Right renal pelvis (tissue), 4 donors: ENCODE measurements at places on chromosomes 5 and 9.

- DNase-seq: peak; percentile 40
Observed at GRCh38 chr9:92276331-92277032, 17.0 kb downstream of the IARS1 start.

- no peak for DNase-seq
Observed at GRCh38 chr5:123093111-123093600, 4.1 kb downstream of the PRDM6 start.

- DNase-seq: no peak
Observed at GRCh38 chr5:126052120-126052519, 371.1 kb upstream of the GRAMD2B start.

DNA sequence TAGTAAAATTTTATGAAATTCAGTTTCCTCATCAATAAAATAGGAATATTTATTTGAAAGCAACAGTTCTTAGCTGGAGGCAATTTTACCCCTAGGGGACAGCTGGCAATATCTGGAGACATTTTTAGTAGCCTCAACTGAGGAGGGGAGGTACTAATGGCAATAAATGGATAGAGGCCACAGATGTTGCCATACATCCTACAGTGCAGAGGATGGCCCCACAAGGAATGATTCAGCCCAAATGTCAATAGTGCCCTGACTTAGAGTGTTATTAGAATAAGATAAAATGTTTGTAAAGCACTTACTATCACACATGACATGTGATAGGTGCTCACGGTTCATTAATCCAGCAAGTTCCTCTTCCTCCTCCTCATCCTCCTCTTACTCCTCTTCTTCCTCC, 293.6 kb downstream of the KCTD16 start:
- DNase-seq: no peak

DNA sequence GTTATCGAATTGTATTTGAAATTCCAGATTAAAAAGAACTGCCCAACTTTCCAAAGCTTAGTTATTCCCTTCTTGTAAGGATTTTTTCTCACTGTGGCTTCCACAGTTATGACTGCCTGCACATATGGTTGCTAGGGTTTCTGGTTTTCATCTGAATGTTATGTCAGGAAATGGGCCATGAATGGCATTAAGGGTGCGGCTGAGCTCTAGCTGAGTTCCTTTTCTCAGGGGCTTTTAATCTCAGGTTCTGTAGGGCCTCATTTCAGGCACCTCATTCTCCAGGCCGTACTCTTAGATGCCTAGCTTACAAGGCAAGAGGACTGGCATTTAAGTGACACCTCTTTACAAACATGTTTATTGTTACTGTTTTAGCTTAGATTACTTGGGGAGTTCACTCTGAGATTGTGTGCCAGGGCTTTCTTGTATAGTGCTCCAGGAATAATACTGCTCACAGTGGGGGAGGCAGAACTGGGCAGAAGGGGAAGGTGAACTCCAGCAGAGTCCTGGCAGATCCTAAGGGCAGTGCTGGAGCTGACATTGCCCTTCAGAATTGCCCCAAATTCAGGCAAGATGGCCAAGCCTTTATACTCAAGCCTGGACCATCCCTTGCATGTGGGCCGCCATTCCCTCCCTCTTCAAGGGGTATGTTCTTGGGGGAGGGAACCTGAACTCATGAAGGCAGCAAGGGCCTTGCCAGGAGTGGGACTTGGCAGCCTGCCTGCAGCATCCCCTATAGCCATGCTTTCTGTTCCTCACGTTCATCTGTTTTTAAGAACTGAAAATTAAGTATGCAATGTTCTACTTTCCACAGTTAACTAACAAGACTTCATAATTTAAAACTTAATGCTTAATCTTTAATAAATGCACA, 111.5 kb downstream of the KDM4C start:
- DNase-seq: no peak
